ENCODE measurements at places on chromosomes 11 and 22.

GRCh38 chr11:103367650-103368049 lies 258.4 kb downstream of the DYNC2H1 start:
- no peak for DNase-seq

GRCh38 chr11:79342686-79343085 lies 98.1 kb downstream of the TENM4 start:
- DNase-seq = no peak

DNA sequence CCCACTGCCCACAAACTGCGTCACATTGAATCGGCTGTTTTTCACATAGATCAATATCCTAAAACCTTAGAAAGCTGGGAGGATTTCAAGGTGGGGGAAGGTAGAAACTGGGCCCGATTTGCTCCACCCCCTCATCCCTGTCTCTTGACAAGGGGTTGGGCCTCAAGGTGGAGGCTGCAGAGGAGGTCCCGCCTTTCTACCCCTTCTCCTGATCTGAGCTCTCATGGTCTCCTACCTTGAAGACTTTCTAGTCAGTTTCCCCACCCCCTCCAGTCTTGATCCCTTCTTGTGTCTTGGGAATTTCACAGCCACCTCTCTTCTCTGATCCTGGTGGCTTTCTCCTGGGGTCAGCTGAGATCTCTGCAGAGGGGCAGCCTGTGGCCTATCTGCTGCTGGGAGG lies 4.5 kb upstream of the STARD10 start:
- no peak for DNase-seq

GRCh38 chr11:47857485-47857884 lies 9.3 kb upstream of the NUP160 start:
- no peak for DNase-seq

DNA sequence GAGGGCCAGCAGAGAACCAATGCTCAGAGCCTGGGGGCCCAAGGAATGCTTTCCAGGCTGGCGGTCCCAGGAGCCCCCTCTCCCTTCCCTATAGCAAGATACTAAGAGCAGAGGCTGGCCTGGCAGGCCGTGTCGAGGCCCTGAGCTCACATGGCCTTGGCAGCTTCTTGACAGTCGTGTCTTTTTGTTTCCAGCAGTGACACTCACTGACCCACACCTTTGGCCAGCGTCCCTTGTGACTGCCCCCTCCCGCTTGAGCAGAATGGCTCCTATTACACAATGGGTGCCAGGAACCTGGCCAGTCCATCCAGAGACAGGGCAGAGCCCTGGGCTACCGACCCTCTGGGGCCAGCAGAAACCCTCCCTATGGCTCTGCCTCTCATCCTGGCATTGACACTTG lies 6.4 kb upstream of the CCND1 start:
- DNase-seq = no peak

DNA sequence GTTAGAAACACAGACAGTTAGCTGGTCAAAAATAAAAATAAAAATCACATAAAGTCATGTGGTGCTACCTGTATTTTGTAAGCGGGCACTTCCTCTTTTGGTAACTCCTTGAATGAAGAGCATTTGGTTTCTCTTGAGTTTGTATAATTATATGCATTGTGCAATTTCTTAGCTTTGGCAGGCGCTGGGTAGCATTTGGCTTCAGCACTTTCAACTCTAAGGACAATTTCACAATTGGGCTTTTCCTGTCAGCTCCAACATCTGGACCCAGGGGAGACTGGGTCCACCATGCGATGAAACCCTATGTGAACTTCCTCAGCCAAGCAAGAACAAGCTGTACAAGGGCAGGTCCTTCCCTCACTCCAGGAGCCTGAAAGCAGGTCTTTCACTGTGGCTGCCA lies 169.1 kb downstream of the RRAS2 start:
- DNase-seq = no peak

GRCh38 chr11:18748766-18749365 lies 22.9 kb upstream of the IGSF22 start:
- no peak for DNase-seq

GRCh38 chr11:71437879-71438278 lies 10.3 kb downstream of the DHCR7 start:
- DNase-seq = no peak

DNA sequence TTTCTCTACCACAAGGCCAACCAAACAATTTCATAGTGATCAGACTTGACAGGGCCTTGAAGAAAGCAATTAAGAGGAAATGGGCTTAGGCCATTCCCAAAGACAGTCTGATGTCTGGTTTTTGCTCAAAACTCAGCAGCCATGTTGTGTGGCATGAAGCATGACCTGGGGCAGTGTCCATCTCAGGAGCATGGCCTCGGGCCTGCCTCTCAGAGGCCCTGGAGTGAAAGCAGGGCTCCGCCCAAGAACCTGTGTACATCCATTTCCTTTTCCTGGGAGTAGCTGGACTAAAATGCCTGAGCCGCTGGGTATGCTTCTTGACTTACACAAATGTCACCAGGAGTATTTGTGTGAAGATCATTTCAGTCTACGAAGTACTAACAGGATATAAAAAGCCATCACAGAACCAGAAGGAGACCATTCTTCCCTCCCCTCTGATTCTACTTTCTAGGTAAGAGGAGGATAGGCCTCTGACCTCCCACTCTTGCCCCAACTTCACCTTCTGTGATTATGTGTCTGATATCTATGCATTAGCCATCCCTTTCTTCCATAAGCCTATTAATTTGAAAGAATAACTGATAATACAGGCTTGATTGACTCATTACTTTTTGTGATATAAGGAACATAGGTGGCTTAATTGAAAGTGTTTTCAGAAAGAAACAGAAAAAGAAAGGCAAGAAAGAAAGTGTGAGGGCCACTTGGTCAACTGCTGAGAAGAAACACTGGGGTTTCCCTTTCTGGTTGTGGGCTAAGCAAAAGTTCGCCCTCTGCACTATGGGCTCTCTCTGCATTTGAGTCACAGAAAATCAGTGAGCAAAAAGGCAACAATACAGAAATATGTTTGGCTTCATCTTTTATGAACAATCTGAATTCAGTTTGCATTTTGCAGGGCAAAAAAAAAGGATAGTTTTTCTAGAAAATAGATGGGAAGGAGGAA lies 188.6 kb upstream of the MTMR2 start:
- DNase-seq = no peak

Data from NCI-H2171 treated with DMSO at 0.1 percent for 48 hours (cell line).